ENCODE measurements at places on chromosomes 2 and 18.

- DNase-seq = no peak
These were observed 273.3 kb downstream of the GBX2 start for GRCh38 chr2:235894839-235895238.

DNA sequence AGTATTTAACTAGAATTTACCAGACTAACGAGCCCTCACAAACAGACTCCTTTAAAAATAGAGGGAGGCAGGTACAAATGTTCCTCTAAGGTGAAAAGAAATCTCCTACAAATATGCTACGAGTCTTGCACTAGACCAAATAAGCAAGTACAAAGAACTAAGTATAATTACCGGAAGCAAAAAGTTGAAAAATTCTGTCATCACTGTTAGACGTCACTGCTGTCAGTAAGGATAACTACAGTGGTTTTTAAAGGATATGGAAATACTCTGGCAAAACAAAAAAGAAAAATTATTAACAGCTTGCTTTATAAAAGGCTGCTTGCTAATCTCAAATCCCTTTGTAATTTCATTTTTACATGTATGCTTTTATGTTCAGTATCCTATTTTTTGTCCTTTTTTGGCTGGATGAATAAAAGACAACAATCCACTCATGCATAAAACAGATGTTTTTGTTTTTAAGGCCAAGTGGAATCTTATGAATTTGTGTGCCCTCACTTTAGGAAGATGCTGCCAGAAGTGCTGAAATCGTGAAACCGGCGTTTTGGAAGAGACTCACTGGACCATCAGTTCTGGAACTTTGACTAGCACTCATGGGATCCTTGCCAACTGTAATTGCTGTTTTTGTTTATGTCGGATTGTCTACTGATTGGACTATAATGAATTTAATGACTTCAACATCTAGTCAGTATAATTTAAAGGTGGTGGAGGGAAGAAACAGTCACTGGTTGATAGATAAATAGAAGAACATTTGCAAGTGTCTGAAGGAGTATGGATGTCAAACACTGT, 6.7 kb downstream of the ZNF521 start:
- no peak for DNase-seq

GRCh38 chr2:225660262-225661131, 261.0 kb downstream of the NYAP2 start:
- peak; percentile 36 for DNase-seq

DNA sequence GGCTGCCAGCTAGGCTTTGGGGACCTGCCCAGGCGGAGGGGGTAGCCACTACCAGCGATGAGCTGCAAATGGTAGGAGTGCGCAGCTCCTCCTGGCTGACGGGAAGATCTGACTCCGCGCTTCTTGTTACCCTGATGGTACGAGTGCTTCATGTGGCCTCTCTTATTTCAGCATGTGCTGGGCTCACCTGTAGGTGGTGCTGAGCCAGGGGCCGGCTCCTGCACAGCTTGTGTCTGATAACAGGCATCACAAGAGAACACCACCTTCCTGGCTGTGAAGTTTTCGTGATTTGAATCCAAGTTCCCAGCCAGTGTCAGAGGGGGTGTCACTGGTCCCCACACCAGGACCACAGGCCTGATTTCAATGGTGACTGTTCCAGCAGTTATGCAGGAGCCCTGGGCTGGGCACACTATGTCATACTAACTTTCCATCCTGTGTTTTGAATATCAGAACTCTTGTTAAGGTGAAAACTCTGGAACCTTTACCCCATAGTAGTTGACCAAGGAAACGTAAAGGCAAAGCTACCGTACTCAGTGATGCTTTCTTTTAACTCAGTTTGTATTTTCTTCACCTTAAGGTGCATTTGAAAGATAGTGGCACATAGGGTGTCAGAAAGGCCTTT, 28.0 kb downstream of the APCDD1 start:
- no peak for DNase-seq

- no peak for DNase-seq
These were observed 123.7 kb downstream of the GALNT14 start for GRCh38 chr2:31014516-31014915.

GRCh38 chr2:119718501-119719260, 39.7 kb downstream of the TMEM177 start:
- DNase-seq = no peak

DNA sequence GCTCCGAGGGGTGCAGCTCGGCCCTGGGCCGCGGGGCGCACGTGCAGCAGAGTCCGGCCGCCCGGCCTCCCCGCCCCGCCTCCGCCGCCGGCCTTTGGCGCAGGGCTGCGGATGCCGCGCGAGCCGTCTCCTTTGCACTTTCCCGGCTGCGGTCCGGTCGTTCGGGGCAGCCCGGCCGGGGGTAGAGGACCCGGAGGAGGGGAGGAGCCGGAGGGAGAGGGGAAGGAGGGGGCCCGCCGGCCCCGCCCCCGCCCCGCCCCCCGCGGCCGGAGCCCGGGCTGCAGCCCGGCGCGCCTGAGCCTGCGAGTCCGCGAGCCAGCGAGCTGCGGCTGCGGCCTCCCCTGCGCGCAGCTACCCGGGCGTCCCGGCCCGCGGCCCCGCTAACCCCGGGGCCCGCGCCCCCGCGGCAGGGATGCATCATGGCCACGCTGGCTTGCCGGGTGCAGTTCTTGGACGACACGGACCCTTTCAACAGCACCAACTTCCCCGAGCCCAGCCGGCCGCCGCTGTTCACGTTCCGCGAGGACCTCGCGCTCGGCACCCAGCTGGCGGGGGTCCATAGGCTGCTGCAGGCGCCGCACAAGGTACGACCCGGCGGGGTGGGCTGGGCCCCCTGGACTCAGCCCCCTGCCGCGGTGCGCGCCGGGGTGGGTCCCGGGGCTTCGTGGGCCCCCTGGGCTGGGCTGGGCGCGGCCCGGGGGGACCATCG, at the start of gene FHOD3:
FHOD3 (plus strand) TSS at position 297 of the 709 bp plus-strand sequence; CDS start at position 420, 123 bp downstream.
- no peak for DNase-seq

DNA sequence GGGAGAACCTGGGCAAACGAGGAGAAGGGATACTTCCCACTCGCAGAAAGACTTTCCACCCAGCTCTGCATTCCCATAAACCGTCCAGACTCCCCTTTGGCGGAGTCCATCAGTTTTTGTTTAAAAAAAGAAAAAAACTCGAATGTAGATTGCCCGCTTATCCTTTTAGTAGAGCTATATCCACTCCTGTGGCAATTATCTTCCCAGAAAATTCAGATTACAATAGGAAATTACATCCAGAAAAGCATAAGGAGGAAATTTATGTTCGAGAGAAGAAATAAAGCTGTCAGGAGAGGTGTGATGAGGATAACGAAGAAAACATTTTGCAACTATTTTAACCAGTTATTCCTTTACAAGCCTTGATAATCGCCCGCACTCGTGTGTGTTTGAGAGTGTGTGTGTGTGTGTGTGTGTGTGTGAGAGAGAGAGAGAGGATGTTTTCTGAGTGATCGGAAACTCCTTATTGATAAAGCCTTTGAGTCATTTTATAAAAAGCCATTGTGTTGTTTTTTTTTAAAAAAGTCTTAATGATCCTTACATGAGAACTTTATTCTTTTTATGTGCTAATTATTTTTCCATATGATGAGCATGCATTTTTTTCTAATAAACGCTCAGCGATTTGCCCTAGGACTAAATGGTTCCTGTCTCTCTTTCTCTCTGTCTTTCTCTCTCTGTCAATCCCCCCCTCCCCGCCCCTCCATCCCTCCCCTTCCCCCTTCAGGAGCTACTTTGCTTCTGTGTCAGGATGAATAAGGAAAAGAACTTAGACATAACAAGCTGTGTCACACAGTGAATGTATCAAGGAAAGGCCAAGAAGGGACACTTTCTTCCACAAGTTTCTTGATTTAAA, 1.1 kb upstream of the PPP3R1 start:
- DNase-seq = no peak

GRCh38 chr2:176979981-176980710, 232.4 kb upstream of the HNRNPA3 start:
- DNase-seq = no peak

DNA sequence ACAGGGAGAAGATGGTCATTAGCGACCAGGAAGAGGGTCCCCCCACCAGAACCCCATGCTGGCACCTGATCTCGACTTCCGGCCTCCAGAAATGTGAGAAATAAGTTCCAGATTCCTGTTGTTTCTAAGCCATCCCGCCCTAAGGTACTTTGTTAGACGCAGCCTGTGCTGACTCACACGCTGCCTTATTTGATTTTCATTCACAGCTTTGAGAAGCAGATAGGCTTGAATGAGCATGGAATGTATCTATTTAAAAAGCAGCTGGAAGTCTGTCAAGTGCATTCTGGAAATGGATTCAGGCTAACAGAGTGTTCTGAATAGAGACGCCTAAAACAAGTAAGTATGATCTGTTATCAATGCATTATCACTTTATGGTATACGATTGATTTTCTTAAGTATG, 8.3 kb upstream of the IL1R2 start:
- no peak for DNase-seq

DNA sequence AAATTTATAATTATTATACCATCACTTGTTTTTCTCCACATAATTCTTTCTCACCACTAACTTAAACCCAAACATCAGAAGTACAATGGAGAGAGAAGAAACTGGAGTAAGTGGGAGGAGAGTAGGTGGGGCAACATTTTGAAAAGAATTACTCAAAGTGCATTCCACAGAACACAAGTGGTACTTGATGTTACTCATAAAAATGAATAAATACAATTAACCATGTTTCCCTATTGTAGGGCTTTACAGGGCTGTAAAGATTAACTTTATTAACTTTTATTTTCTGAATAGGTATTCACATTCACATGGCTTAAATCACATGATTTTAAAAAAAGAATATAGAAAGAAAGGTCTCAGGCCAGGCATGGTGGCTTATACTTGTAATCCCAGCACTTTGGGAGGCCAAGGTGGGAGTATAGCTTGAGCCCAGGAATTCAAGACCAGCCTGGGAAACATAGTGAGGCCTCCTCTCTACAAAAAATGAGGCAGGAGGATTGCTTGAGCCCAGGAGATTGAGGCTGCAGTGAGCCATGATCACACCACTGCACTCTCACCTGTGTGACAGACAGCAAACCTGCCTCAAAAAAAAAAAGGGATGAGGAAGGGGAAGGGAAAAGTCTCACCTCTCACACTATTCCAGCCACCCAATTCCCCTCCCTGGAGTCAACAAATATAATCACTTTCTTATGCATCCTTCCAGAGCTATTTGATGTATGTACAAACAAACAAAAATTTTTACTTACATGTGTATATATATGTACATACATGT, 47.1 kb downstream of the KCNG3 start:
- no peak for DNase-seq

- no peak for DNase-seq
These were observed 34.5 kb downstream of the ZNF519 start for GRCh38 chr18:14097761-14098160.

- peak; percentile 23 for DNase-seq
These were observed 1232.6 kb upstream of the NRXN1 start for GRCh38 chr2:52264488-52264887.

Data from NCI-H1048 (cell line).